ENCODE measurements at places on chromosomes 1 and 21.

DNA sequence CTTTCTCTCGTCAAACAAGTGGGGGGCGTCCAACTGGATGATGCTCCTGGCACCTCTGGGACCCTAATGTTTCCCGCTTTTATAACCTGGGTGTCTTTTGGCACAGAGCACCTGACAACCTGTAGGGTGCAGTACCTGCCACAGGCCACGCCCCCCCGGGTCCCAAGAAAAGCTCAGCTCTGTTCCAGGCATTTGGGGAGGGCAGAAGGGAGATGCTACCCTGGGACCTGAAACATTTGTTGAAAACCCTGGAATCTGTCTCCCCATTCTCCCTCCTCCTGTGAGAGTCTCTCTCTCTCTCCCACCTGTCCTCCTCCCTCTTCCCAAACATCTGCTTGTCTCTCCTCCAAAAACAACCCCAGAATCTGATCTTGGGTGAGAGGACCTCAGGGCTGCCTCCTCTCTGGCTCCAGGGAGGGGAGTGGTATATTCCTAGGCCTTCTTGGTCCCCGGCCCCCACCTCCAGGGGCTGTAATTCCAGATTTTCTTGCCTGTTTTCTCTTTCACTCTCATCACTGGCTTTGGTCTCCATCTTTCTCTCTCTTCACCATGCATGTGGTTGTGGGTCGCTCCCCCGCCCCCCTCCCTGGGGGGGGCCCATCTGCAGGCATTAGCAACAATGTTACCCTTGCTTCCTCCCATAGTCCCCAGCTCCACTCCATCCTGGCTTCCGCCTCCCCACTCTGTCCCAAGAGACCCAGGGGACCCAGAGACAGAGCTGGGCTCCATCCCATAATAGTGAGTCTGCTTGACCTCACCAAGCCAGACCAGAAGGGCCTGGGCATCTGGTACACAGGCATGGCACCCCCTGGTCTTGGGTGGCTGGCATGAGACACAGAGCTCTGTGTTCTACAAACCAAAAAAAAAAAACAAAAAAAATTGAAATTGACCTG, 4.1 kb downstream of the AHDC1 start:
- DNase-seq = no peak

GRCh38 chr1:229431284-229432115, 2.4 kb downstream of the ACTA1 start:
- no peak for DNase-seq

DNA sequence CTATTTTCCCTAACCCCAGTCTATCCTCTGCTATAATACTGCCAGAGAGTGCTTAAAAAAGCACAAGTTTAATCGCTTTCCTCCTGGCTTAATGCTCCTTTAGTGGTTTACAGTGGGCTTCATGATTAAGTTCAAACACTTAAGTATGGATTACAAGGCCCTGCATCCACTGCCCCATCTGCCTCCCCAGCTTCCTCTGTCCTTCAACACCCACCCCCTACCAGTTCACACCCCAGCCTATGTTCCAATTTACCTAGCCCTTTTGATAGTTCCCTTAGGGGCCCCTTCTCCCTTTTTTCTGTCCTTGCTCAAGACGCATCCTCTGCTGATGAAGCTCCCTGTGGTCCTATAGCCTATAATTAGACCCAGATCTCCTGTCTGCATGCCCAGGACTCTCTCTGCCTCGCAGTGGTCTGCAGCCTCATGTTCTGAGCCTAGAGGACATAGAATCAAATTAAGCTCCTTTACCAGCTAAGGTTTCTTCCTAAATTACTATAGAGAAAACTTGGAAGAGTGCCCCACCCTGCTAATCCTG, 212.5 kb downstream of the FGGY start:
- DNase-seq = peak; percentile 30

DNA sequence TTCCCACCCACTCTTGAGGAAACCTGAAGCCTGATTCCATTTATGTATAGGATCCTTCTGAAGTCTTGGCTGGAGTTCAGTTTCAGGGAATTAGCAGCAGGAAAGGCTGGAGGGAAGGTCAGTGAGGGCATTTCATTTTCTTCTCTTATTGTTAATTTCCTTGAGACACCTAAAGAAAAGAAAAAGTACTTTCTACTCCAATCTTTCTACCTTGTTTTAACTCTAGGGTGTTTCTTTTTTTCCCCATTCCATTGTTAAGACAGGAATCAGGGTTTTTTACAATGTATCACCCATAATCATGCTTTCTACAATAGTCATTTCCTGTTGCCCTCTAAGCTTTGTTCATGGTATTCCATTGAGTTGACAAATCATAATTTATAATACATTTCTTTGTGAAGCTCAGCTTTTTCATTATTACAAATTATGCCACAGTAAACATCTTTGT, 27.4 kb downstream of the SNRPE start:
- no peak for DNase-seq

GRCh38 chr1:175081983-175082382, 14.3 kb downstream of the TNN start:
- DNase-seq = no peak

DNA sequence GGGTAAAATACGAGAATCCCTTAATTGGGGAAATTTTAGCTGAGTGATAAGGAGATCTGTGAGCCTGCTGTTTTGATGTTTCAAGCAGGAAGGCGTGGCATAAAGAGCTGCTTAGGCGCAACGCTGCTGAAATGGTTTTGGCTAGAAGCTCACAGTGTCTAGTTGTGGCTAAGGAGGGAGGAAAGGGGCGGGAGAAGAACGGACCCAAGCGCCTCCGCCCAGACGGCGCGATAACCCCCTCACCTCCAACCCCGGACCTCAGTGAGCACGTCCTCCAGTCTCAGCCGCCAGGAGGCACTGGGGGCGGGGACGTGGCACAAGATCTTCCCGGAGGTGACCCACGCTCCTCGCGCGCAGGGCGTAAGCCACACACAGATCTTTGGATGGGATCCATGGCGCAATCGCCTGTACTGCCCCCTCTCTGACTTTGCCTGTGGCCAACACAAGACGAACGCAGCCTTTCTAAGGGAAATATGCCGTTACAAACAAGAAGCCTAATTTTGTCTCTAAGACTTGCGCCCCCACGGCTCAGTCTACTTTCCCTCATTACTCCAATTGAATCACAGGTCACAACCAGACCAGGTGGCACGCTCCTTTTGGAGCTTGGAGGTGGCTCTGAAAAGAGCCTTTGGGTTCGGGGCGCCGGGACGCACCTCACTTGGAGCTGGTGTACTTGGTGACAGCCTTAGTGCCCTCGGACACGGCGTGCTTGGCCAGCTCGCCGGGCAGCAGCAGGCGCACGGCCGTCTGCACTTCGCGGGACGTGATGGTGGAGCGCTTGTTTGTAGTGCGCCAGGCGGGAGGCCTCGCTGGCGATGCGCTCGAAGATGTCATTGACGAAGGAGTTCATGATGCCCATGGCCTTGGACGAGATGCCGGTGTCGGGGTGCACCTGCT, 23.4 kb upstream of the RNF187 start:
- DNase-seq = no peak

DNA sequence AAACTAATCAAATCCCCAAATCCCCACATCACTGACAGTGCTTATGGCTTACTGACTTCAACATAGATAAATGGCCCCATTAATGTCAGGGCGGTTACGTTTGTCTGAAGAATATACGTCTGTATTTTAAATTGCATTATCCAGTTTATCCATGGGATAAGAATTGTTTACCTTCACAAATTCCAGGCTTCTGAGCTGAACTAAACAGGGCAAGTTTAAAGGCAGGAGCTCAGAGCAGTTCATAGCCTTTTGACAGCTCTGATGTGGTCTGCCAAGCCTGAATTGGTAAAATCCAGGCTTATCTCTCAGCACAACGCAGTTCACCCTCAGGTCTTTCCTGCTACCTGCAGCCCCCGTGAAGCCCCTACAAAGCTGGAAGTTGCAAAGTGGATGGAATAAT, 79.5 kb upstream of the GREM2 start:
- DNase-seq = no peak

GRCh38 chr1:22763487-22764200, 53.0 kb downstream of the EPHB2 start:
- no peak for DNase-seq

- DNase-seq = no peak
Measured at GRCh38 chr1:206457408-206458120, 12.7 kb upstream of the IKBKE start.

GRCh38 chr1:192566657-192567056, 8.9 kb upstream of the RGS1 start:
- no peak for DNase-seq

DNA sequence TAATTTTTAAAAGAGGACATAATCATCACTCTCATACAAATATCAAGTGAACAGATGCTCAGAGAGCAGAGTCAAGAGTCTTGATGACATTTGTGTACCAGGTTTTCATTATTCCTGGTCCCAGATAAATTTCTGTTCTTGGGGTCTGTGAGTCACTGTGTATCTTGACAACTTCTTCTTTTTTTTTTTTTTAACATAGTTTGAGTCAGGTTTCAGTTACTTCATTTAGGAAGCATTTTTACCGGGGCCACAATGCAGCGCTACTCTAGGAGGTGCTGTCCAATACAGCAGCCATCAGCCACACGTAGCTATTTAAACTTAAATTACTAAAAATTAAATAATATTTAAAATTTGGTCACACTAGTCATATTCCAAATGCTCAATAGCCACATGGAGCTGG, 188.1 kb upstream of the SAMSN1 start:
- DNase-seq = no peak

DNA sequence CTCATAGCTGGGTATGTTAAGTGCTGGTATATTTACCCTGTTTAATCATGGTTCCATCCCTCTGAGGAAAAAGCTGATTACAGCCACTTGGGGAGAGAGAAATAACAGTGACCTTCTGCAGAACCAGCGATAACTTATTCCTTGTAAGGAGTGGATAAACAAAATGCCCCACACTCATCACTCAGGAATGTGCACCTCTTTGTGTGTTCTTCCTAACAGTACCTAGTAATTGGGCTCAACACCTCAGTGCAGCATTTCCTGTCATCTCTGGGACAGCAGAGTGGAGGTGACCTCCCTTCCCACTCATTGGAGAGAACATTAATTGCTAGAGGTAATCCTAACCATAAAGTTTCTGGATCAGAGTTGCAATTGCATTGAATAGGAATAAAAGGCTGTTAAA, 112.5 kb upstream of the F3 start:
- no peak for DNase-seq

GRCh38 chr21:33544451-33545195, 1.8 kb downstream of the SON start:
- DNase-seq = no peak

DNA sequence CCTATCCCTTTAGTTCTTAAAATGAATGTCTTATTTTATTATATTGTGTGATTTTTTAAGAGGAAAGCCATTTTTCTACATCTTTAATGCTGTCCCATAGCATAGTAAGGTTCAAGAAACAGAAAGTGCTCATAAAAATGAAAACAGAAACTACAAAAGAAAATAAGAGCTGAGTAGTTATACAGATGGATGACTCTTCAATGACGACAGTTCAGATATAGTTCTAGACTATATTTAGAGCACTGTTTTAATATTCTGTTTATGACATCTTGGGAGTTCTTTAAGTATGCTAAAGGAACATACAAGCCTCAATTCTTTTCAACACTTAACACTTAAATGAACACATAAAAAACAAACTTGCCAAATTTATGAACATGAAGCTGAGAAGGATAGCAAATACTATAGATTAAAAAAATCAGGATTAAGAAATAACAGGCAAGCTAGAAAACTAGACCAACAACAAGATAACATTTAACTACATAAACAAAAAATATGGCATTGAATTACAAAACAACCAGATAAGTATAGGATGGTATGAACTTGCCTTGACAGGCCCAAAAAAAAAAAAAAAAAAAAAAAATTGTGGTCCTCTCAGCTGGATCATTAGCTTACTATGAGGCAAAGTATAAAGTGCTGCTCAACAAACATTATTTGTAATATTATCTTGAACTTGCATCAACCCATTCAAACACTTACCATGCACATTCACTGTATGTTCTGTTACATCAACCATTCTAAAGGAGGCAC, 87.9 kb downstream of the ZZZ3 start:
- no peak for DNase-seq

DNA sequence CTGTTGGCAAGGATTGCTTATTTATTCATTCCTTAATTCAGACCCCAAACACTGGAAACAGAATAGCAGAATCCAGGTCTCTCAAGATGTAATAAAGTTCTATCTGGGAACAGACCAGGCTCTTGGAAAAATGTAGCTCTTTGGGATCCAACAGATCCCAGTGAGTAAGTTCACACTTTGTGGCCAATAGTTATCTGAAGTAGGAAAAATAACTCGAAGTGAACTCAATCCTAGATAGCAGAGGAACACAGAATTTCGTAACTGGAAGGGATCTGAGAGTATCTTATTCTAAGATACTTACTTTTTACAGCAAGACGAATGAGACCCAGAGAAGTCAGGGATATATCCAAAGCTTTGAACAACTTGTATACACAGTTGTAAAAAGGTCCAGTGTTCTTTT, 150.7 kb upstream of the CD34 start:
- no peak for DNase-seq

GRCh38 chr1:62417351-62417999, 19.4 kb upstream of the USP1 start:
- DNase-seq = no peak

- no peak for DNase-seq
Measured at GRCh38 chr1:216616425-216616824, 106.8 kb downstream of the ESRRG start.

DNA sequence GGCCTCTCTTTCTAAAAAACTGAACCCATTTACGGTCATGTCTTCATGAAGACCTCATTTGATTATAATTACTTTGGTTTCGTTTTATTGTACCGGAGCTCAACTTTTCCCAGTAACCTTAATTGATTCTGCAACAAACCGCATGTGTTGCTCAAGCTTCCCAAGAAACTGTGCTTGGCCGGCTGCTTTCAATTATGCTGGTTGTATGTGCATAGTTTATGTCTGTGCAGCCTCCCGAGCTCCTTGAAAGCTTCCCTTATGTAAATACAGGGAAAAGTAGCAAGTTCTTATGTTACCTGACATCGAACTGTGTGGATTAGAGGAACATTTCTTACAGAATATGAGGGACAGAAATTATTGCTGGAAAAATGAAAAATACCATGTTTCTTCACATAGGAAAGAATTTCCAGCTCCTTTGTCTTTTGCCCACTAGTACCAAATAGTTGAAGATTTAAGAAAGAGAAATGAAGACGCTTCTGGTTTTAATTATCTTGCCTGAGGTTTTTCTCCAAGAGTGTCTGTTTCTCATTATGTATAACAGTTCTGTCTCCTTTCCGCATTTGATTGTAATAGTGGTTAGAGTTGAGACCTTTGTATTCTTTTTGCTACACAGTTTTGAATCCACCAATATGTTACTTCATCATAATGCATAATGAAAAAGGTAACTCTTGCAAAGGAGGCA, 2.1 kb downstream of the VCAM1 start:
- peak; percentile 73 for DNase-seq

DNA sequence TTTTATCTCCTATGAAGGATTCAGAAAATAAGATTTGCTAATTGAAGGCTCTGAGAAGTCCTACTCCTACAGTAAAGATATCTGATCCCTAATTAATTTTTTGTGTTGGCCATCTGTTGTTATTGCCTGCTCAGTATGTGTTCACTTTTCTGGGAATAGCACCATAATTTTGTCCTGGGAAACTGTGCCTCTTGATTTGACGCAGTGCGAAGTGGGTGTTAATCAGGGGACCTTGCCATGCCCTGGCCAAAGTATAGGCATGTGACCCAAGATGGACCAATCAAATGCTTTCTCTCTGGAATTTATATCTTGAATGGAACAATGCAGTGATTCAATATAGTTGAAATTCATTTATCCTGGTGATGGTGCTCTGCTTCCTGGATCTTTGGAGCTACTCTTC, 30.4 kb upstream of the GNG12 start:
- DNase-seq = no peak
